ENCODE measurements at places on chromosomes 11 and 22.

- no peak for DNase-seq
Observed at GRCh38 chr22:17446698-17447097, 77.4 kb downstream of the CECR2 start.

DNA sequence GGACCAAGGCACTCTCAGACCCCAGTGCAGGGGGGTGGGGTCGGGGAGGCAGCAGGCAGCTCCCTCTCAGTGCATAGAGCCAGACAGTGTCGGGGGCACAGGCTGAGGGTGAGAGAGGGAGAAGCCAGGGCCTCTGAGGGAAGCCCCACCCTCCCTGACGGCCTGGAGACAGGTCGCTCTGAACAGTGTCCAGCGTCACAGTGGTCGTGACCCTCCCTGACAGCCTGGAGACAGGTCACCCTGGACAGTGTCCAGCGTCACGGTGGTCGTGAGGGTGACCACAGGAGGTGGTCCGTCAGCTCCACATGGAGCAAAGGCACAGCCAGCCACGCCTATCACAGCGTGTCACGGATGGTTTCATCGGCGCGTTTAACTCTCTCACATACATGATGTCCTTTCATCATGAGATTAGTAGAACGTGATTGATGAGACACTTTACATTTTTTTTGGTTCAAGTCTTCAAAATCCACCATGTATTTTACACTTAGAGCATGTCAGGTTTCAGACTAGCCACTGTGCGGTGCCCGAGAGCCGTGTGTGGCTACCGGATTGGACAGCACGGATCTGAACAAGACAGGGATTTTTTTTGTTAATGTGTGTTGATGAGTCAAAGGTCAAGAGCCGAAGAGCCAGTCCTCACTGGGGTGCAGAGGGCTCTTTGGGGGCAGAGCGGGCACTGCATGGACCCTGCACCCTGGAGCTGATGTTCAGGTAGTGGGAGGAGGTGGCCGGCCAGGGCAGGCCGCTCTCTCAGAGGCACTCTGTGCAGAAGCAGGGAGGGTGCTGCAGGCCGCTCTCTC, 23.9 kb upstream of the PANX2 start:
- DNase-seq, result peak; percentile 24

GRCh38 chr22:46914916-46915894, 152.8 kb downstream of the TBC1D22A start:
- no peak for DNase-seq

DNA sequence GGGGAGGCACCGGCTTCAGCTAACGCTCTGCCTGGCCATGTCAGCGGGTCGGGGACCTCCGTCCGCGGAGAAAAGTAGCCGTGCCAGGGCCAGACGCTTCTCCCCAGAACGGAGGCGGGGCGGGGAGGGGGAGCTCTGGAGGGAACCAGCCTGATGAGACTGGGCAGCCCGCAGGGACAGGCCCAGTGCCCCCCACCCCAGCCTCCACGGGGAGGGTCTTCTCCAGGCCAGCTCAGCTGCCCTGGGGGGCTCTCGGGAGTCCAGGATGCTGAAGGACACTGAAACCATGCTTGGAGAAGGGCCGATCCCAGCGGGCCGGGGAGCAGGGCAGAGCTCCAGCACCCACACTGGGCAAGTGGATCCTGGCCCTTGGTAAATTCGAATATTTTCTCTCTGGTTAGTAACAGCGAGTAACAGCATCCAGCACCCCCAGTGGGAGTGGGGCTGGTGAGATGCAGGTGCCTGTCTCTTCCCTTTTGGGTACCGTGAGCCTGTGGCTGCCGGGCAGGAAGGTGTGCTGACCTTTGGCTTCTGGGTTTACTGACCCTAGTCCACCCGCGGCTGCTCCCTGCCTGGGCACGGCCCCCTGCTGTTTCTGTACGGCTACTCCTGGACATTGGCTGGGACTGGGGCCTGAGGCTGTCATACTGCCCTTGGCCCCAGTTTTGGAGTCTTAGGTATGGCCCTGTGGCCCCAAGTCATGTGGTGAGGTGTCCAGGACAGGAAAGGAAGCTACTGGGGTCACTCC, 35.8 kb downstream of the GRAMD4 start:
- DNase-seq, result no peak

GRCh38 chr11:64876835-64877341, 1.5 kb downstream of the EHD1 start:
- no peak for DNase-seq

GRCh38 chr11:57071829-57072228, 83.1 kb downstream of the OR5AK2 start:
- DNase-seq, result no peak

GRCh38 chr11:61871158-61871597, 20.2 kb downstream of the FADS3 start:
- DNase-seq, result peak; percentile 54

DNA sequence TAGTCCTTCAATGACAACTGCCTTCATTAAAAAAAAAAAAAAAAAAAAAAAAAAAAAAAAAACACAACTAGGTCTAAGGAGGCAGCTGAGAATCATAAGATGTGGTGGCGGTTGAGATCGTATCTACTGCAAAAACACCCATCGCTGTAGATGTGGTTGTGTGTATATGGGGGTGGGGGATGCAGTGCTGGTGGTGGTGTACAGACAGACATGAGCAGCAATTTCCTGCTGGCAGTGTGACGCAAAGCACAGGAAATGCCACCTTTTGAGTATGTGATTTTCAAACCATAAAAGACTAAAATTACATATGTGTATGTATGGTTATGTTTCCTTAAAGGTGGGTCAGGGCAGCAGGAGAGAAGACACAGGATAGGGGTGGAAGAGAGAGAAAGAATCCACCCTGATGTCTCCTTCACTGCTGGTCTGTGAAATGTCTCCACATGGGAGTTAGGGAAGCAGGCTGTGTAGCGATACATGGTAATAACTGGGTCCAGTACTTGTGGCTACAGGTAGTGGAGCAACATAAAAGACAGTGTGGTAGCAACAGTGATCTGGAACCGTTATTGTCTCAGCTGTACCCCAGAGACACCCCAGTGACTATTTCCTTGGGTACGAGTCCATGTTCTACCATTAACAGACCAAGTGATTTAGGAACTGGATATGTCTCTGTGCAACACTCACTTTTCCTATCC, 57.9 kb downstream of the SYTL2 start:
- peak; percentile 97 for DNase-seq

DNA sequence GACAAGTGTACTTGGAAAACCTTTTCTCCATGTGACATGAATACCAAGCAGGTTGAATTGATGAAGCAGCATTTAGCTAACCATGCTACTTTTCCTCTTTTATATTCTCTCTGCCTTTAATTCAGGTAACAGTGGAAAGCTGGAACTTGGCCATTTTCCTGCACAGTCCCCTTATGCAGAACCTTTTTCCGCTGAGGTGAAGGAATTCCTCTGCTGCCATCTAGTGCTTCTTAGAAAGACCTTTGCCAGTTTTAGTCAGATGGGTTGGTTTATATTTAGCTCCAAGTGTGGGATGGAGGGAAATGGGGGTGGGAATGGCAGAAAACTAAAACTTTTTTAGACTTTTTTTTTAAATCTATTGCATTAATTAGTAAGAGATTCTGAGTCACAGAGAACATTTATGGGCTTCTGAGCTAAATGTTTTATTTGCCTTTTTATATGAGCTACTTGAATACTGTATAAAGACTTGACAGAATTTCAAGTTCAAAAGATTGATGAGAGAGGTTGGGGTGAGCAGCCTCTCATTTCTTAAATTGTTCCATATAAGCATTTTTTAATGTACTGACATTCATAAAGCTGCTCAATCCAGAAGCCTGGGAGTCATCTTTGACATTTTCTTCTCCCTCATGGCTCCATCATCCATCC, 153.9 kb upstream of the ZC3H12C start:
- DNase-seq, result no peak

DNA sequence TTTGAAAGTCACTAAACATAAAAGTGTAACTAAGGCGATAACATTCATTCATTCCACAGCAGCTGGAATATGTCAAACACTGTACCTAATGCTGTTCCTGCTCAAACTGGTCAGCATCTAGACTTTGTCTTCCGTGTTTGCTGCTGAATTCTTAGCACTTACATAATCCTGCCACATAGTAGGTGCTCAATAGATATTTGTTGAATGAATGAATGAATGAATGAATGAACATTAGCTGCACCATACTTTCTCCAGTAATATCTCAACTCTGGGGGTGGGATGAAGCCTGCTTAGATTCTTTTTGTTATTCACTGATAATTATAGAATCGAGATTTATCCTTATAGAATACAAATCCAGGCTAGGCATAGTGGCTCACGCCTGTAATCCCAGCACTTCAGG, 6.6 kb upstream of the RNF169 start:
- DNase-seq, result no peak

All from CD4-positive, alpha-beta T cell treated with Interleukin-17A for 1 hour (primary cell).